ENCODE measurements at places on chromosomes 1 and 21. TPM values are rescaled to one million over a fixed set of nuclear protein-coding genes. Genes with fewer than 3 reads are reported as not detected.
A peak's percentile ranks its signal among the peaks of the same experiment; 100 is the strongest.

DNA sequence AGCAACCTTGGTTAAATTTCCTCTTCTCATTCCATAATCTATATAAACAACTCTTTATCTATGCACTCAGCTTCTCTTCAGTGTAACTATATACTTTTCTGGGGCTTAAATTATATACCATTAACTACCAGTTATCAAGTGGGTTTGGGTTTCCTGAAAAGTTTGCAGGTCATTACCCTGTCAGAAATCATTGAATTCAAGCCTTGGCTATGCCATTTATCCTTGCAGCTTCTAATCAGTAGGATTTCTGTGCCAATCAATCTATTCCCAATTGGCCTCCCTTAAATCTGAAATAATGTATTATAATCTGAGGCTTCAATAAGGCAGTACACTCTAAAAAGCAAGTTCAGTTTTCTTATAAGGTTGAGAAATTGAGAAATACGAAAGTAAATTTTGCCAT, 466.5 kb downstream of the NCAM2 start:
- no peak for DNase-seq
- no peak overlapping the region for H3K4me3 ChIP-seq
- no peaks in the 10 kb centered on the region for H3K36me3 ChIP-seq
- no peak overlapping the region for H3K27ac ChIP-seq
- no peaks in the 10 kb centered on the region for H3K4me1 ChIP-seq

DNA sequence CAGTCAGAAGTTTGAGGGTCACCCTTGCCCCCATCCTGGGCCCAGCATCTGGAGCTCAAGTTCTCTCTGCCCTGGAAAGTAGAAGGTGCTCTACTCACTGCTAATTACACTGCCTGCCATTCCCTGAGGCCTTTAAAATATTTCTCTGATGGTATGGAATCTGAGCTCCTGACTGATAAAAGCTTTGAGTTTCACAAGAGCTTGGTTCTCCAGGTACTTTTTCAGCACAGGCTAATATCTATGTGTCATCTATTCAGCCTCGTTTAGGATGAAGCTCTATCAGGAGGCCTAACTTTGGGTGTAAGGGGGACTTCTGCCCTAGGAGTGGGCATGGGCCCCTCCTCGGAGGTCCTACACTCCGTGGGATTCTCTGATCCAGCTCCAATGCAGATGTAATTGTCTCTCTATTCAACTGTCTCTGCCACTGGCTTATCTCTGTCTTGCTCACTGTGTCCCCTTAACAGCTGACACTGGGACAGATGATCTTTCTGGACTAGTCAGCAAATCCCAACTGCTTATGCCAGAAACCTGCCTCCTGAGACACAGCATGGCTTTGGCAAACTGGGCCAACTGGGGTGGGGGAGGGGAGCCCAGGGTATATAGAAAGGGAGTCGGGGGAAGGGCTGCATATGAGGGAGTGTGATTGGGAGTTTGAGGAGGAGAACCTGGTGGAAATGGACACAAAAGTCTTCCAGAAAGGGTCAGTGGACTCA, 104.2 kb upstream of the GADD45A start:
- no peaks in the 10 kb centered on the region for H3K36me3 ChIP-seq
- DNase-seq, result no peak
- H3K27ac ChIP-seq, result no peak overlapping the region

- no peak for DNase-seq
- H3K4me1 ChIP-seq, result no peaks in the 10 kb centered on the region
- H3K4me3 ChIP-seq, result no peak overlapping the region
- H3K27ac ChIP-seq, result no peak overlapping the region
- no peaks in the 10 kb centered on the region for H3K36me3 ChIP-seq
These were observed 198.7 kb downstream of the KCNJ6 start for GRCh38 chr21:37717534-37717933.

DNA sequence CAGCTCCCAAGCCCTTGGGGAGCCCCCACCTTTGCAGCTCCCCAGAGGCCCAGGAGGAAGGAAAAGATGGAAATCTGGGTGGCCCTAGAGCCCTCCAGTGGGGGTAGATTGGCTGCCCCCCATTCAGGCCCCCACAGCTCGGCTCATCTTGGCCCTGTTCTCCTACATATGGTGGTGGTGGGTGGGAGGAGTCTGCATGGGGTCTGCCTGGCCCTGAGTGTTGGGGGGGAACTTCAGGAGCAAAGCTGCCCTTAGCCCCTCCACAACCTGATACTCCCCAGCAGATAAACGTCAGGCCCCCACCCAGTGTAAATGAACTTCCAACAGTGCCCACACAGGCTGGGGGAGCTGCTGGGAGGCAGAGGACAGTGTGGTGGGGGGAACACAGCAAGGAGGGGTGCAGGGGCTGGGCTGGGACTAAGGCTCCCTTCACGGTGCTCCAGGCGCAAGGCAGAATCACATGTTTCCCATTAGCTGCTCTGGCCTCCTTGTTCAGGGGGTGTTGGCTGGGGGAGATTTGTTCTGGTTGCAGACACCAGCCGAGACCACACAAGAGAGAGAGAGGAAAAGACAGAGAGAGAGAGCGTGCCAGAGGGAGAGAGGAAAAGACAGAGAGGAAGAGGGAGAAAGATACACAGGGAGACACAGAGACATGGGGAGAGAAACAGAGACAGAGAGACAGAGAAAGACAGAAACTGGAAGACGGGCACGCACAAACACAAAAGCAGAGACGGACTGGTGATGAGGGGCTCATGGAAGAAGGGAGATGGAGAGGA, 42.6 kb downstream of the AHDC1 start:
- H3K4me3 ChIP-seq, result no peak overlapping the region
- peaks cover 9% of the 10 kb centered on the region for H3K36me3 ChIP-seq
- H3K27ac ChIP-seq, result peak overlapping the region; percentile 76
- peaks cover 3% of the 10 kb centered on the region for H3K4me1 ChIP-seq
- no peak for DNase-seq
- no peaks in the 10 kb centered on the region for H3K27me3 ChIP-seq

Gene EDN2
- total RNA-seq, result not detected

Gene KCNJ9
- total RNA-seq, result not detected
